Activated T-helper 1 cell treated with Interleukin-2 at 50 U/mL for 16 hours (primary cell): ENCODE measurements at places on chromosomes 16 and 17.

DNA sequence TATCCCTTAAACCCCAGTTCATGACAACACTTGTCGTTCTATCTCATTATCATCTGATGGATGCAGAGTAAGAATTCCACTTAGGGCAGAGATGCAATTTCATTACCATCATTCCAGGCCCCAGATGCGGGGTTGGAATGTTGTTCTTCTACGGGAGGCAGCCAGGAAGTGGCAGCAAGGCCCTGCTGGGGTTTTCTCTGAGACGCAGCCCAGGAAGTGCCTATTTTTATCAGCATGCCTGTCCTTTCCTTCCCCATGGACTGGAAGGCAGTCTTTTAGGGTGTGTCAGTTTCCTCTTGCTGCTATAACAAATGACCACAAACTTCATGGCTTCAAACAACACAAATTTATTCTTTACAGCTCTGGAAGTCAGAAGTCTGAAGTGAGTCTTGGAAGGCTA lies 246.6 kb upstream of the DYNLRB2 start:
- DNase-seq, result no peak

- no peak for DNase-seq
These were observed 207.3 kb downstream of the CCDC182 start for GRCh38 chr17:57537524-57538410.

GRCh38 chr16:80718480-80719220 lies 85.7 kb downstream of the CDYL2 start:
- no peak for DNase-seq

DNA sequence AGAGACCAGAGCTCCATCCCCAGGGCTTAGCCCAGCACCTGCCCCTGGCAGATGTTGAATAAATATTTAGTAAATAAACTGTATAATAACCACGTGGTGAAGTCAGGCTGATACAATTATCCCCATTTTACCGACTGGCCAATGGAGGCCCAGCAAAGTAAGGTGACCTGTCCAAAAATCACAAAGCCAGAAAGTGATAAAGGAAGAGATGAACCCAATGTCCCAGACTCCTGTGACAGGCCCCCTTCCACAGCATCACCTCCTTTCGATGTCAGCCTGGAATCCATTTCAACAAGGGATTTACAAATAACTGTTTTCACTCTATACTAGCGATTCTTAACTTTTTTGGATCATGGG lies 5.5 kb downstream of the TVP23A start:
- DNase-seq, result no peak

- no peak for DNase-seq
These were observed 4.0 kb downstream of the CA4 start for GRCh38 chr17:60153606-60154390.

DNA sequence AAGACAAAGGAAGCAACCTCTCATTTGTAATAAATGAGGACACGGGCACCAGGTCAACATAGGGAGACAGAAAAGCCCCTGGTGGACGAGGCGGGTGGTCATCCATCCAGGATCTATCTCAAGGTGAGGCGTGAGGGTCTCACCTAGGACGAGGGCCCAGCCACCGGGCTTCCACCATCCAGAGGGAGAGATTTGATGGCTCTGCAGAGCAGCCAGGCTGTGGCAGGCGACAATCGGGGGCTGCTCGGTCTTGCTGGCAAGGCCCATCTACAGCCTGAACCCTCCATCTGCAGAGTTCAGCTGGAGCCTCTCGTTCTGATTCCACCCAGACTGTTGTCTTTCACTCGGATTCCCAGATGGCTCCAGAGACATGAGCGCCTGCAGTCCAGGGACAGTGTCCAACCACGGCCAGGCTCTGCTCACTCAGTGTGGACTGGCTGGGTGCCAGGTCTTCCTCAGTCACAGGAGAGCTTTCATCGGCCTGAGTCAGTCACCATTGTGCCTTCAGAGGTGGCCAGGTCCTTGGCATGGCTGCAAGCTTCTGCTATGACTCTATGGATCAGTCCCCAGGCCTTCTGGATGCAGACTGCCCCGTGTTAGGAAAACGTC lies 5.9 kb downstream of the LITAFD start:
- DNase-seq, result no peak
